Esophagus squamous epithelium (tissue), 5 donors: ENCODE measurements at places on chromosomes 6 and 20.

- DNase-seq = no peak
Measured at GRCh38 chr6:138914701-138915100, 73.4 kb downstream of the REPS1 start.

- DNase-seq = no peak
Measured at GRCh38 chr6:91213229-91213901, 626.5 kb upstream of the MAP3K7 start.

GRCh38 chr20:47173596-47174216 is 182.8 kb downstream of the ZMYND8 start:
- DNase-seq = no peak

- no peak for DNase-seq
Measured at GRCh38 chr20:19688031-19688806, 69.8 kb upstream of the RIN2 start.

GRCh38 chr6:79416931-79417330 is 120.3 kb downstream of the LCA5 start:
- no peak for DNase-seq
